Stimulated activated CD8-positive, alpha-beta memory T cell treated with anti-CD3 and anti-CD28 coated beads, Interleukin-15, amount 100 ng/mL, for 1 hour (primary cell): ENCODE measurements at places on chromosomes 2 and 18.

- no peak for DNase-seq
Observed at GRCh38 chr2:112699984-112700667, 20.7 kb upstream of the NT5DC4 start.

GRCh38 chr2:24721470-24721869 lies 71.7 kb downstream of the PTRHD1 start:
- no peak for DNase-seq

DNA sequence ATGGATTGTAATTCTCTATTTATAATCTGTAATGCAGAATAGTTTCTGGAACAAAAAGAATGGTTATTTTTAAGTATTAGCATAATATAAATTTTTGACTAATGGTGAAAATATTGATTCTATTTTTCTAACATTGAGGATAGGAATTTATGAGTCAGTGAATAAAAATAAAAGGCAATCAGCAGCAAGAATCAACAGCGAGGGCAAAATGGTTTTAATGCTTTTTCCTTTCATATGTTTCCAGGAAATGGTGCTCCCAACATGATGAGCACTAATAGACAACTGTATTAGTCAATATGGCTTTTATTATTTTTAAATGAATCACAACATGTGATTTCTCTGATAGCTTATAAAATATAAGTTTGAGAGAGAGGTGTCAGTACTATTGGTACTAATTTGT lies 90.7 kb upstream of the TFPI start:
- no peak for DNase-seq

- DNase-seq = no peak
Observed at GRCh38 chr2:64260093-64260803, 116.0 kb upstream of the PELI1 start.

GRCh38 chr18:77137851-77138250 lies 5.3 kb upstream of the MBP start:
- DNase-seq = no peak

- no peak for DNase-seq
Observed at GRCh38 chr18:33750366-33750765, 172.3 kb downstream of the ASXL3 start.

DNA sequence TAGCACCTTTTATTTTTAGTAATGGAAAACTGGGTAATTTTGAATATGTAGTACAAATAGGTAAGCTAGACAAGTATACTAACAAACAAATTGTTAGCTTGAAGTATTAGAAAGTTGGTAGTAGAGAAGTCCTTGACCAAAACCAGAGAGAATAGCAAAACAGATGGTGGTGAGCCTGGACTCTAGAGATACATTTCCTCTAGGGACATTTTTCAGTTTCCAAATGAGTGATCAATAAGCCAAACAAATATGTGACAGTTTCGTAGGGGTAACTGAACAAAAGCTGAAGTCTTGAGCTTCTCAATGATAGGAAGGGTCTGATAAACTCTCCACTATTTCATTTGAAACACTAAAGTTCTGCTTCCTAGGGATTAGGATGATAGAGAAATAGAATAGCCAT lies 692.0 kb upstream of the FAM98A start:
- DNase-seq = no peak

- no peak for DNase-seq
Observed at GRCh38 chr2:134119117-134119712, 134.7 kb upstream of the MGAT5 start.

DNA sequence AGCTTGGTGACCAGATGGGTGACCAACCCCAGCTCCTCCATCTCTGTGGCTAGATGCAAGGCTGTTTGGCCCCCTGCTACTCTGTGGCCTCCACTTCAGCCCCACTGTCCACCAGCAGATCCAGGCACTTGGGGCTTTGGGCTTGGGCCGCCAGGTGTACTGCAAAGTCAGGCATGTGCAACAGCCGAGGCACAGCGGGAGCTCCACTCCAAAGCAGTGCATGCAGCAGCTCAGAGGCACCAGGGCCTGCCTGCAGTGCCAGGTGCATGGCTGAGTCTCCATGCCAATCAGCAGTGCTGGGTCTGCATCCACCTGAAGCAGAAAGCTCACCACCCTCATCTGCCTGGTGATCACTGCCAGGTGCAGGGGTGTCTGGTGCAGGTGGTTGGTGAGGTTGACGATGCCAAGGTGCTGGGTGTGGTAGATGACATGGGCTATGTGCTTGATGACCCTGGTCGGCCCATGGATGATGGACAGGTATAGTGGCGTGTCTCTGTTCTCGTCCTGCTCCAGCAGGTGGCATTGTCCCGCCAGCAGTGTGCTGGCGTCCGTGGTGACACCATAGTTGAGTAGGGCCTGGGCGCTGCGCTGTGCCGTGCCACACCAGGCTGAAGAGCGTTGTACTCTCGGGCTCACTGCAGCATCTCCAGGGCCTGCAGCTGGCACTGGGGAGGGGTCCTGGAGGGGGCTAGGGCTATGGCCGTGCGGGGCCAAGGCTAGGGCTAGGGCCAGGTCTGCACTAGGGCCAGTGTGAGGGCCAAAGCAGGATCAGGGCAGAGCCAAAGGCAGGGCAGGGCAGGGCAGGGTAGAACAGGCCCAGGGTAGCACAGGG lies 1.0 kb upstream of the ANKRD62 start:
- no peak for DNase-seq

GRCh38 chr2:98486374-98486981 lies 41.8 kb downstream of the INPP4A start:
- DNase-seq = no peak

DNA sequence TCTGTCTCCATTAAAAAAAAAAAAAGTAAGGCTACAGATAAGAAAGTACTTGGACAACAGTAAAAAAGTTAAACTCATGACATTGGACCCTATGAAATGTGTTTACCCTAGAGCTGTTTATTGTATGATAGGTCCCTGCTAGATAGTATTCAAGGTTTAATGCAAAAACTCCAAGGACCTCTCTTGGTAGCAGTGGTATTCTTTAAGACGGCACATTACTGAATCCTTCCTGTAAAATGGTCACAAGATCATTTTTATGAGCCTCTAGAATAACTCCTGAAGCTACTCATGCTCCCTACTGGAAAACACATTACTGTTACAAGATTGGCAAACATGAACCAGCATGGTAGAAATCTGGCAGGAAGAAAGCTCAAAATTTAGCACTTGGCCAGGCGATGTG lies 38.8 kb downstream of the GALM start:
- DNase-seq = no peak

- DNase-seq = no peak
Observed at GRCh38 chr2:181738074-181738473, 57.8 kb upstream of the NEUROD1 start.

DNA sequence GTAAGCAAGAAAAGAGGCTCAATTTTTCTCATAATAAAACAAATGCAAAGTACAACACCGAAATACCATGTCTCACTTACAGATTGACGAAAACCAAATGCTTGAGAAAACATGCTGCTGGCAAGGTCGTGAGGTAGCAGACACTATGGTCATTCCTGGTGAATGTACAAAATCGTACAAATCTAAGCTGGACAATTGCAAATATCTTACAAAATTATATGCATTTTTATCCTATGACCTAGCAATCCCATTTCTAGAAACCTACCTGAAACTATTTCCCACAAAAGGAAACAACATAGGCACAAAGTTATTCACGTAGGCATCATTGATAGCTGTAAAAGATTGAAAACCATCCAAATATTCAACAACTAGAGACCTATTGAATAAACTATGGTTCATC lies 54.0 kb downstream of the SCG2 start:
- DNase-seq = no peak

DNA sequence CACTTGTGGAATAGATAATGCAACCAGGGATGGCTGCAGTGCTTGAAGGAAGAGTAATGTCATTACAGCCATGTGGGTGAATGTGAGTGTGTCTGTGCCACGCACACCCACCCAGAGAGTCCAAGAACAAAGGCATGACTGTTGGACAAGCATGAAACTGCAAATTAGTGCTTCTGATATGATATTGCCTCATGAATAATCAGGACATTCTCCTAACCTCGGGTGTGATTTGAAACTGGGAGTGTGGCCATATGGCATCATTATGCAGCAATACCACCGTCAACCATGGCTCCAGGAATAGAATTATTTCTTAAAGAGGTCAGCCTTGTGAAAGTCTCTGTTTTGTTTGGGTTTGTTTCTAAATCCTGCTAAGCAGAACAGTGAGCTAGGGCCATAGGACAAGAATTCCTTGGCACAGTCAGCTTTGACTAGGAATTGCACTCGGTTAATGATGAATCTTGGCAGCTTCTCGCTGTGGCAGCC lies 678.0 kb upstream of the RAB6C start:
- no peak for DNase-seq

DNA sequence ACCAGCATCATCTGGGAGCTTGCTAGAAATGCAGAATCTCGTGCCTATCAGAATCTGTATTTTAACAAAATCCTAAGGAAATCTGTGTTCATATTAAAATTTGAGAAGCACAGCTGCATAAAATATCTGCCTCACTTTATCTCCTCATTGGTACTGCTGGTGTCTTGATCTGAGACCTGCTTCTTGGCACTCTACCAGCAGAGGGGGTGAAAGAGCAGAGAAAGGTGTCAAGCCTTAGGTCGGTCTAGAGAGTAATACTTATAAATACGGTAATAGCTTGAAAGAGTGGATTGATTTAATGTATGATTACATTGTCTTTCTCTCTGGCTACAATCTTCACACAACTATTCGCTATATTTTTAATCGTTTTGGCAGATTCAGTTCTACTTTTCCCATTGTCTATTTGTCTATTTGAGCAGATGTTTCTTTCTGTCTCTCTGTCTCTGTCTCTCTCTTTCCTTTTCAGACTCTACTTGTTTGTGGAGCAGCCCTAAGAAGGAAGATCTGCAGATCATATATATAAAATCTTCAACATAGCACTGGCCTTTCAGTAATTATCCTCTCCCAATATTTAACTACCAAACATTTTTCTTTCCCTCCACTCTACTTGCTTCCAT lies 1.7 kb upstream of the GCG start:
- peak; percentile 35 for DNase-seq

DNA sequence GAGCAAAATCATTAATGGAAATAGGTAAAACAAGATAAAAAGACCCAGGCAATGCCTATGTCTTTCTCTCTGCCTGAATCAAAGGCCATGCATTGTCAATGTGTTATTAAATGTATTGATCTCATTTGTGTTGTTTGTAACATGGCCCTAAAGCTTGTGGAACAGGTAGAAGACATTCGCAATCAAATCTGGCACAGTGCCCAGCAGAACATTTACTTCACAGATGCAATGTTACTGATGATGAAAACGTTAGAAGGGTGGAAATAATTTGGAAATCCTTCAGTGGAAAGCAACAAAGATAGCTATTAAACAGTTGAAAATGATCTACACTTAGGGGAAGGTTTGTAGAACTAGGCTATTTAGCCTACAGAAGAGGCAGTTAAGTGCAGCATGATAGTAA lies 368.2 kb downstream of the EPHA4 start:
- DNase-seq = no peak

DNA sequence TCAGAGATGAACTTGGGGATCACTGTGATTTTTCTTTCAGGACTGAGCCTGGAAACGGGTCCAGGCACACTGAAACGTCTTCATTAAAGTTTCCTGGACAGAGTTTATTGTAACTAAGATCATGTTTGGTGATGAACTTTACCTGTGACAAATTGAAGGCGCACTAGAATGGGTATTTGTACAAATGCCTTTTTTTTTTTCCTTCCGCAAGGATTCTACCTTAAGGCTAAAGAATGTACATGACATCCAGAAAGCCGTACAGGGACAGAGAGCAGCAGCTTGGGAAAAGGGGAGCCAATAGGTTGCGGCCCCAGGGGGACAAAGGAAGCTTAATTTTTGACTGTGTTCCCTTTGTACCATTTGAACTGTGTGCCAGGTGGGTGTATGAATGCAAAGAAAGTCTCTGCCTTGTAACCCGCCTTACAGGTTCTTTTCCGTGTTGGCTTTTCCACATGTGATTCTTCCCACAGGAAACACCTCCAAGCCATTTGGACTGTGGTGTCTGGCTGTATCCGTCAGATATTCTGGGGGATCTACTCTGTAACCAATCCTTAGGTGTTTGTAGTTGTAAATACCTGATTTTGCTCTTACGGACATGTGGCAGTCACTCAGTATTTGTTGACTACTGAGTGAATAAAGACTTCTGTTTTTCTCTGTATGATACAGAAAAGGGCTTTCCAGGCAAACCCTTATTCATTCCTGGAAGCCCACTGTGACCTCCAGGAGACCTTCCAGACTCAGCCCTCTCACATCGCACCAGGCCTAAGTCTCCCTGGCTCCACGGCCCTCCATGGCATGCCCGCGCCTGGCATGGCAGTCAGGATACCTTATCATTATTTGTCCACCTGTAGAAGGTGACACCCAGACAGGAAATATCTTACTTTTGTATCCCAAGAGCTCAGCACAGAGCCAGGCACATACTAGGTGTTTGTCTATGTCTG lies 1.1 kb downstream of the LRRFIP1 start:
- no peak for DNase-seq

DNA sequence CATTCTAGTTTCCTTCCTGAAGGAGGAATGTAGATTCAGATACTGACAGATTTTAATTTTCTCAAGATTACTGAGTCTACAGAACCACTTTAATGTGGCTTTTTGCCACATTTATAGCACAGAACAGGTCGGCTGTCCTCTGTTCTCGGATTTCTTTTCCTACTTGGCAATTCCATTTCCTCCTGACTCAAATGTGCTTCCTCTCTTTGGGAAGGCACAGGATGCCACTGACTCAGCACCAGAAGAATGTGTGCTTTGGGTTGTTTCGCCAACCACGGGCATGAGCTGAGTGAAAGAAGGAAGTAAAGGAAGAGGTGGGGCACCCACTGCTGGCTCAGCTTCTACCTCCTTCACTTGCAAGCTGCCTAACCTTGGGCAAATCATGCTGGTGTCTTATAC lies 970.6 kb upstream of the ACVR2A start:
- no peak for DNase-seq

DNA sequence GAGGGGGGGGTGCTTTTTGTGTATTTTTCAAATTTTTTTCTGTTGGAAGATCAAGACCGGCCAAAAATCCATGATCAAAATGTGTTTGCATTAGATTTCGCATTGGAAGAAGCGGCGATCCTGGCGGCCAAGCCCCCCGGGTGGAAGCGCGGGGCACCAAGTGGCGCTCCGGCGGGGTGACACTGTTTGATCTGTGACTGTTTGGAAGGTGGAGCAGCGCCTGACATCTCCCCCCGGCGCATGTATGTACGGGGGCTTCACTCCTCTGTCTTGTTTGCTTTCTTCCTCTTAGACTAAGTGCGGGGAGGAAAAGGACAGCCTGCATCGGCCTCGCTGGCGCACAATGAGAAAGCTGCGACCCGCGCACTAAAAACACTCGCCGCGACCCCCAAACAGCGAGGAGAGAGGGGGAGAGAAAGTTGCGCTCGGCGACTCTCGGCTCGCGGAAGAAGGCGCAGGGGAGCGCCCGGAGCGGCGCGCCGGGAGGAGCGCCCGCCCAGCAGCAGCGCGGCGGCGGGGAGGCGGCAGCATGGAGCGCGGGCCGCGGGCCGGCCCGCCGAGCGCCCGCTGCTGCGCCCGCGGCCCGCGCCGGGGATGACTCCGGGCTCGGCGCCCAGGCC lies 515 bp downstream of the TSHZ1 start:
- DNase-seq = no peak

- DNase-seq = no peak
Observed at GRCh38 chr18:58953627-58954026, 89.0 kb downstream of the ZNF532 start.

GRCh38 chr2:208984376-208985090 lies 439.3 kb upstream of the MAP2 start:
- DNase-seq = no peak

- DNase-seq = no peak
Observed at GRCh38 chr2:95001051-95001562, 24.4 kb upstream of the MAL start.
